ENCODE measurements at places on chromosomes 11 and 22.

DNA sequence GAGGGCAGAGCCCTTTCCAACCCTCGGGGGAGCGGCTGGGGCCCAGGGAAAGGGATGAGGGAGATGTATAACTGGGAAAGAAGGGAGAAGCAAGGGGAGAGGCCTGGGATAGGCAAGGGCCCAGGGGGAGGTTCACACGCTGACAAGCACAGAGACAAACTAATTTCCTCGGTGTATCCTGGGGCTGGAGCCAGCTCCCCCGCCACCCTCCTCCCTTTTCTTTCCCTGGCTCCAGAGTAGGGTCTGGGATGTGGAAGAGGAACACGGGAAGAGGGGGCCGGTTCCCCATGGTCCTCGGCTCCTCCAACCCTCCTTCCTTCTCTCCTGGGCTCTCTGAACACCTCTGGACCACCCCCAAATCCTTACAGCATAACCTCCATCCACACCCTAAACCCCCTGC is 6.9 kb downstream of the CLCF1 start:
- no peak for DNase-seq

DNA sequence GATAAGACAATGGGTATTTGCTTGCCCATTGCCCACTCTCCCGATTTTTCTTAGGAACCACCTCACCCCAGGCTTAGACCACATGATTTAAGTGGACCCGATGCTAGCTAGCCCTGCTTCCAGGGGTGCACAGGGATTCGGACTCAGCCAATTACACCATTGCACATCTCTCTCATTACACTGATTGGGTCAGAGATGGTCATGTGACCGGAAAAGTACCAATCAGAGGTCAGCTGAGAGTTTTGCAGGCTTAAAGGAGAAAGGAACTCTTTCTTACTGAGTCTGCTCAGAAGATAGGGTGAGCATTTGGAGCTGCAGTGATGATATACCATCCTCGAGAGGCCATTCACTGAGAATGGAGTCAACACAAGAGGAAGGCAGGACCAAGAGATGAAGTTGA is 12.2 kb upstream of the ANKK1 start:
- DNase-seq = no peak

DNA sequence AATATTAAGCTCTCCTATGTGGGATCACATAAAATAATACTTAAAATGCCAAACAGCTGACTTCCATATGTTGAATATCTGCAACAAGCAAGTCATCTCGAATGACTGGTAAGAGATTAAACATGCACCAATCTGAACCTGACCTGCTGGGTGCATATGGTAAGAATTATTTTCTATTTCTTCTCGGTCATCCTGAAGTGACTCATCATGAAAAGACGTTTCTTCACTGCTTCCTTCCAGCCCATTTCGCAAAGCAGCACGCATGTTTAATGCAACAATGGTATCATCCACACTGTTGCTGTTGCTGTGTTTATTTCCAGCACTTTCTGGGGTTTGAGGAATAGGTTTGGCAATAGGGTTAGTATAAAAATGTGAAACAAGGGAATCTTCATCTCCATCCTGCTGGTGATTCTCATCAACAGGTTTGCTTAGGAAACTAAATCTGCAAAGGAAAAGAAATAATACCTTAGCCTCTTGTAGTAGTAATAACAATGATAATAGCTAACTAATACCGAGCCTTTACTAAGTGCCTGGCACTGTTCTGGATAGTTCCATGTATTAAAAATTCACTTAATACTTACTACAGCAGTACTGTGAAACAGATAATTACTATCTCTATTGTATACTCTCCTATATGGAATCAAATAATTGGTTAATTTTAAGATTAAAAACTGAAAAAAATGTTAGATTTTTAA is 52.0 kb upstream of the CHRNA10 start:
- peak; percentile 54 for DNase-seq

DNA sequence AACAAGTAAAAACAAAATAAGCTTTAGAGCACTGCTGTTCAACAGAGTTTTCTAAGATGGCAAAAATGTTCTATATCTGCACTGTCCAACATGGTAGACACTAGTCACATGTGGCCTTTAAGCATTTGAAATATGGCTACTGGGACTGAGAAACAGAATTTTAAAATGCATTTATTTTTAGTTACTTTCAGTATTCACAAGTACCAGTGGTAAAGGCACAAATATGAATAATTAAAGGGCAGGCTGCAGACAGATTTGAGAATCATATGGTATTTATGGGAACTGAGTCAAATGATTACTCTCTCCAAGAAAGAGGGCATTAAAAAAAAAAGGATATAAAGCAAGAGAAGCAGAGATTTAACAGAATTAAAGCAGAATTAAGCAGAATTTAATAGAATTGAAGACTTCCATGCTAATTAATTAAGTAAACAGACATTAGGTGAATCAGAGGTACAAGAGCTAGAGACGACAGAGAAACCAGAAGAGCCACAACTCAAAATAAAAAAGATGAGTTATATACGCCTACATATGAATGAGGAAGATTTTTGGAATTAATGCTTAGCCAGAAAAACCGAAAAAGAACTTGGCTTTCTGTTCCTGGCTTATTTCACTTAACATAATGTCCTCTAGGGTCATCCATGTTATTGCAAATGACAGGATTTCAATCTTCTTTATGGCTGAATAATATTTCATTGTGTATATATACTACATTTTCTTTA is 160.4 kb downstream of the ATG16L2 start:
- DNase-seq = no peak

GRCh38 chr22:26586556-26587325 is 3.2 kb downstream of the TPST2 start:
- DNase-seq = no peak

DNA sequence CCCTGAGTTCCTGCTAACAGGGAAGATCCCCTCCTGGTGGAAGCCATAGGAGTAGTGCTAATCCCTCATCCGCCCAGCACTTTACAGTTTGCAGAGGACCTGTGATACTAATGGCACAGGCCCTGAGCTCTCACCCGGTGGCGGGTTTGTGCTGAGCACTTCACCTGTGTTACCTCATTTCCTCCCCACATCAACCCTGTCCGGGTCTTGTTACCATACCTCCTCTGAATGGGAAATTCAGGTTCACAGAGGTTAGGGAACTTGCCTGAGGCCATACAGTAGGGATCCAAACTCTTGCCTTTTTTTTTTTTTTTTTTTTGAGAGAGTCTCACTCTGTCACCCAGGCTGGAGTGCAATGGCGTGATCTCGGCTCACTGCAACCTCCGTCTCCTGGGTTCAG is 25.2 kb downstream of the CAPN1 start:
- no peak for DNase-seq

DNA sequence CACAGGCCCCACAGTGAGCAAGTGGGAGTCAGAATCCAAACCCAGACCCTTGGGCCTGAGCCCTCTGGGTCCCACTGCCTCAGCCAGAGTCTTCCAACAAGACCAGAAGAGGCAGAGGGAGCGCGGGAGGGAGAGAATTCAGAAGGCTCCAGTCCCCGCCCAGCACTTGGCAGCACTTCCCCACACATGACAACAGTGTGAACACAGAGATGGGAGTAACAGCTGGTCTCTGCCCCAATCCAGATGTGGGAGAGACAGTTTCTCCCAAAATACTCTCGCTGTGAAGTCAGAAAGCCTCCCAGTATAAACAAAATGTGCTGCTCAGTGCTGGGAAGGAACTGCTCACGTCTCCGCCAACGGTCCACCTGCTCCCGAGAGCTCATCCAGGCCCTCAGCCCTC is 219.9 kb downstream of the MN1 start:
- DNase-seq = no peak

GRCh38 chr22:49801391-49802060 is 26.1 kb downstream of the BRD1 start:
- no peak for DNase-seq

GRCh38 chr22:37482244-37482643 is 3.9 kb downstream of the MFNG start:
- no peak for DNase-seq

DNA sequence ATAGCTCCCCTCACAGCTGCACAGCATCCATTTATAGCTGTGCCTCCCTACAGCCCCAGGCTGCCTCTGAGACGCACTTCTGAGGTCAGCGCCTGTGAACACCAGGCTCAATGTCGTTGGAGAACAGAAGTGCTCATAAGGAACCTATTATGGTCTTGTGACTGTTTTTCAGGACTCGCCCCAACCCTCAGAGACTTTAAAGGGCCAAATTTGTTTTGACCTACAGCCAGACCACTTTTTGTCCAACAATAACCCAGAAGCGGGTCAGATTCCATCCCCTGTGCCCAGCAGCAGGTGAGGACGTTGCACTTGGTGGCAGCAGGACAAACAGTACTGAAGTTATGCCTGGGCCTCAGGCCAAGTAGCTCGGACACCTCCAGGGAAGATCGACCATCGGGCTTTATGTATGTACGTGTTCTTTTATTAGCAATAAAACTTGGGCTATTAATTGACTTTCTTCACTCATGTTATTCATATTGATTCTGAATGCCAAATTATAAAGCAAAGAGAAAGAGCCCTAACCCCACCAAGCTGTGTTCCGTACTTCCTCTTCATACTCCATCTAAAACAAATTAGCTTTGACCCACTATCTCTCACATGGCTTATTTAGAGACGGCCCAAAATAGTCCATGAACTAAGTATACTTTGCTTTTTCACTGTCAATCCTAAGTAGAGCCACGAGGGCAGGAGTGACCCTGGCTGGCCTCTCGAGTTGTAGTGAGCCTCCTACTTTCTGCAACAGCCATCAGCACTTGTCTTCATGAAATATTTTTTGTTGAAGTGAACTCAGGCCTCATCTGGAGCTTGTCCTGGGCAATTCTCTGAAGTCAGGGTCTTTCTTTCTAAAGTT is 92.3 kb upstream of the PAX6 start:
- DNase-seq = no peak

GRCh38 chr11:132171031-132171430 is 800.6 kb downstream of the NTM start:
- DNase-seq = no peak

GRCh38 chr11:45258982-45259530 is 27.1 kb downstream of the SYT13 start:
- no peak for DNase-seq

DNA sequence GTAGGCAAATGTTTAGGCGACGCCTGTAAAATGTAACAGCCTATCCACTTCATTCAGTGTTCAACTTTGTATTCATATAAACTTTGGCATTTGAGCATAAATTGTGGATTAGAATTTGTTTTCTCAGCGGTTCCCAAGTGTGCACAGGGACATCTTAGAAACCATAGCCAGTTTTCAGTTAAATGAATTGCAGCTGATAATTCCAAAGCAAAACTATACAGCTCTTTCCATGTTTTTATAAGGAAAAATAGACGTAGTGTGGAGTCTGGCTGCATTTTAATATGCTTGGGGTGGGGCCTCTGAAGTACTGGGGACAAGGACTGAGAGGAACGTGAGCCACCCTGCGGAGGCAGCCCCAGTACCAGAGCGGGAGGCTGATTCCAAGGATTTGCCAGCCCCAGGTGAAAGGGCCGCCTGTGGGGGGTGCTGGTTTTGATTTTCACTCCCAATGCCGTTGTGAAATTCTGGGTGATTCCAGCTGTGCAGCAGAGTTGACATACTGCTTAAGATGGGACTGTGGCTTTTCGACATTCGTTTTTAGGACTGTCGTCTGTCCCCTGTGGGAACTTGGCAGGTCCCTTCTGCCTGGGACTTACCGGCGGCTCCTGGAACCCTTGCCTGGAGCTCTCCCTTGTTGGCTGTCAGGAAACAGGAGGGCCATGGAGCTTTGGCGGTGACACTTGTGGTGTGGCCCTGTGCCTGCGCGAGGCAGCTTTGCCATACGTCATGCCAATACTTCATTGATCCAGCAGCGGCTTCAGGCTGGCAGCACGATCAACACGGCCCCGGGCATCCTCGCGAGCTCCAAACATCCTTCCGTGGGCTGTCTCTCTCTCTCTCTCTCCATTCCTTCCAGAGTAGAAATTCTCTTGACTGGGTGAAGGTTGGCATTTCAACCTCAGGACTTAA is 370.9 kb downstream of the TBC1D22A start:
- DNase-seq = no peak

DNA sequence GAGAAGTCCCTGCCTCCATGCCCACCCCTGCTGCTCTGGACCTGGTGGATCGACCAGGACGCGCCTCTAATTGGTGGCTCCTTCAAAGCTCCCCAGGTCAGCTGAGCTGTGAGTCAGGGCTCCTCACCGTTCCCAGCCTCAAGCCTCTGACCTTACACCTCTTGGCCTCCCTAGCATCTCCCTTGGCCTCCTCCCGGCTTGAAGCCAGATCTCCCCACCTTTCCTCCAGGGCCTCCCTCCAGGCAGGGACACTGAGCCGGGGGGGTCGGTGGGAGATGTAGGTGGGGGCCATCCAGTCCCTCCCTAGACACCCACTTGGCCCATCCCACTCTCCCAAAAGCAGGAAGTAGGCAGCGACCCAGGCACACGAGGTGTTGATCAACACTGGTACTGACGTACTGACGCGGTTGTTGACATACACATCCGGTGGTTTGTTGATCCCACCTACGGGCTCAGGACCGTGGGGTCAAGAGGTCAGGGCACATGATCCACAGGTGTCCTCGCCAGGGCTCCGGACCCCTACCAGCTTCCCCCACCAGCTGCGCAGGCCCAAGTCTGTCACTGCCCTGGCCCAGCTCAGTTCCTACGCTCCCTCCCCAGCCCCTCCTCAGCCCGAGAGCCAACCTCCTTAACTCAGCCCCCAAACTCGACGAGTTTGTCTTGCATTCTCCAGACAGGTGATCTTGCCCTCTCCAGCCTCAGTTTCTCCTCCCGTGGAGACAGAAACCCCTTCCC is 802 bp downstream of the ATG2A start:
- peak; percentile 38 for DNase-seq

DNA sequence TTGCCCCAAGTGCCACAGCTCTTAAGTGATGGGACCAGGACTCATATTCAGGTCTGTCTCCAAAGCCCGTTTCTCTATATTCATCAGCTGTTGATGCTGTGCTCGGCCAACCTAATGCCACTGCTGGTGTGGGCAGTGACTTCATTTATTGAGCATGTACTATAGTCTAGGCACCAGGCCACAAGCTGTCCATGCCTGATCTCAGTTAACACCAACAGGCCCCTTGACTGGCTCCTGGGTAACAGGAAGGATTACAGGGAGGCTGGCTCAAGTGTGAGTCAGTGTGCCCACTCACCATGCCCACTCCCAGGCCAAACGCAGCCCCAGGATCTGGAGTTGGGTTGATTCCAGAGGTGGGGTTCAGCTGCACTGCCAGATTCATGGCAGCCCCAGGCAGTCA is 8.6 kb upstream of the CRYBB2 start:
- no peak for DNase-seq

GRCh38 chr11:74648894-74649293 is 56.5 kb downstream of the POLD3 start:
- DNase-seq = no peak

- no peak for DNase-seq
Measured at GRCh38 chr11:2467695-2468055, 22.9 kb downstream of the KCNQ1 start.
